Stimulated activated CD8-positive, alpha-beta memory T cell treated with anti-CD3 and anti-CD28 coated beads, Interleukin-7, amount 100 ng/mL, for 1 hour (primary cell): ENCODE measurements at places on chromosomes 4 and X.

GRCh38 chr4:47954245-47954644 lies 39.9 kb upstream of the NFXL1 start:
- DNase-seq: no peak

DNA sequence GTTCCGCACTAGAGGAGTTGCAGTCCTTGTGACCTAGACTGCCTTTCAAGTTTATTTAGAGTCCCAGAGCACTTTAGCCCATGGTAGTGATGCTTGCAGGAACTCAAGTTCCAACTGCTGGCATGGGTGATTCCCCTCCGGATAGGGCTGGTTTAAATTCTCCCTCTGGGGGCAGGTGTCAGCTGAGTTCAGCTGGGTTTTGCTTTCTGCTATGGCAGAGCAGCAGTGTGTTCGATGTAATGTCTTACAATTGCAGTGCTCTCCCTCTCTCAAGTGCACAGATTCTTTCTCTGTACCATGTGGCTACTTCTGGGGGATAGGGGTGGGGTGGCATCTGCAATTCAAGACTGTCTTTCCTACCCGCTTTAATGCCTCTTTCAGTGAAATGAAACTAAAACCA lies 164.8 kb upstream of the ZIC3 start:
- DNase-seq: no peak

GRCh38 chr4:13887010-13887409 lies 259.5 kb upstream of the BOD1L1 start:
- no peak for DNase-seq

GRCh38 chr4:18075823-18076433 lies 54.4 kb upstream of the LCORL start:
- DNase-seq: no peak

- DNase-seq: no peak
Observed at GRCh38 chr4:114857831-114858230, 255.6 kb downstream of the NDST4 start.

GRCh38 chr4:74370912-74371311 lies 6.0 kb downstream of the EREG start:
- DNase-seq: no peak

- no peak for DNase-seq
Observed at GRCh38 chr4:88938138-88938537, 118.8 kb downstream of the FAM13A start.

DNA sequence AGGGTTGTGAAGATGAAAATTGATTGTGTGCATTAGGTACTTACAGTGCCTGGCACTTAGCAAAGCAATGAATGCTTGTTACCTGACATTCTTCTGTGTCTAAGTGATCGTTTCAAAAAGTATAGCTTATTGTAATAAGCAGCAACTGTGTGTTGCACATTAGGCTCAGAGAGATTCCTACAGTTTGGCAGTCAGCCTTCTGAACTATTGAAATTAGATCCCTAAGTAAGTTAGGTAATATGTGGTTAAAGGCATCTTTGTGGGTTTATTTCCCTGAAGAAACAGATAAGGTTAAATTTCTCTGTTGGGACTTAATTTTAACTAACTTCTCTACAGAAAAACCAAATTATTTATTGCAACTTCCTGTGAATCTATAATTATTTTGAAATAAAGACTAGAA lies 93.4 kb downstream of the REPS2 start:
- no peak for DNase-seq

DNA sequence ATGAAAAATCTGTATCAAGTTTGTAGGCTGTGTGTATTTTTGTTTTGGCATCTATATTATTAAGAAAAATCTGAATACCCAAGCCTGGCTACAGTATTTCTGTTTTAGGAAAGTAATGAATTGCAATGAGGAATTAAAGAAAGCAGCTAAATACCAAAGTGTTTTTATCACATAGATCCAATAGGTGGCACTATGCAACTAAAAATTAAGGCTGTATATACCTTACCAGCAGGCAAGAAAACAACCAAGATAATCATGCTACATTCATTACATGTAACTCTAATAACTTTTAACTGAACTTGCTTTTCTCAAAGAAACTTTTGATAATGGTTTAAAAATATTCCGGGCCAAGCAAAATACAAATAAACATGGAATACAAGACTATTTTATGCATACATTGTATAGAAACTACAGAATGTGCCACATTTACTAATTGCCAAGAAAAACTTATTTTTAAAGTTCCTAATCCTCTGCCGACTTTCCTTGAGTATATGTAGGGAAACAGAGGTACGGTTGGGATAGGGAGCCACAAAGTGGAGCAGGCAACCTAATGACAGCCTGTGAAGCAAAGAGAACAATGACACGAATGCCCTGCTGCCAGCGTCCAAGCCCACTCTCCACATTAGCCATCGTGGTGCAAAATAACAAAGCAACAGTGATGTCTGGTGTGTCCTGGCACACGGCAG lies 63.7 kb downstream of the SEC24D start:
- no peak for DNase-seq

GRCh38 chr4:82044141-82044993 lies 329.4 kb downstream of the HNRNPD start:
- DNase-seq: no peak

DNA sequence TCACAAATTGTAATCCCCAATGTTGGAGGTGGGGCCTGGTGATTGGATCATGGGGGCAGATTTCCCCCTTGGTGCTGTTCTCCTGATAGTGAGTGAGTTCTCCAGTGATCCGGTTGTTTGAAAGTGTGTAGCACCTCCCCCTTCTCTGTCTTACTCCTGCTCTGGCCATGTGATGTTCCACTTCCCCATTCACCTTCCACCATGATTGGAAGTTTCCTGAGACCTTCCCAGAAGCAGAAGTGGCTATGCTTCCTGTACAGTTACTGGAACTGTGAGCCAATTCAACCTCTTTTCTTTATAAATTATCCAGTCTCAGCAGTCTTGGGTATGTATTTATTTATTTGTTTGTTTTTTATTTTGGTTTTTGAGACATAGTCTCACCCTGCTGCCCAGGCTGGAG lies 143.2 kb downstream of the CPE start:
- DNase-seq: no peak

- no peak for DNase-seq
Observed at GRCh38 chr4:98653890-98654867, 4.2 kb downstream of the TSPAN5 start.

DNA sequence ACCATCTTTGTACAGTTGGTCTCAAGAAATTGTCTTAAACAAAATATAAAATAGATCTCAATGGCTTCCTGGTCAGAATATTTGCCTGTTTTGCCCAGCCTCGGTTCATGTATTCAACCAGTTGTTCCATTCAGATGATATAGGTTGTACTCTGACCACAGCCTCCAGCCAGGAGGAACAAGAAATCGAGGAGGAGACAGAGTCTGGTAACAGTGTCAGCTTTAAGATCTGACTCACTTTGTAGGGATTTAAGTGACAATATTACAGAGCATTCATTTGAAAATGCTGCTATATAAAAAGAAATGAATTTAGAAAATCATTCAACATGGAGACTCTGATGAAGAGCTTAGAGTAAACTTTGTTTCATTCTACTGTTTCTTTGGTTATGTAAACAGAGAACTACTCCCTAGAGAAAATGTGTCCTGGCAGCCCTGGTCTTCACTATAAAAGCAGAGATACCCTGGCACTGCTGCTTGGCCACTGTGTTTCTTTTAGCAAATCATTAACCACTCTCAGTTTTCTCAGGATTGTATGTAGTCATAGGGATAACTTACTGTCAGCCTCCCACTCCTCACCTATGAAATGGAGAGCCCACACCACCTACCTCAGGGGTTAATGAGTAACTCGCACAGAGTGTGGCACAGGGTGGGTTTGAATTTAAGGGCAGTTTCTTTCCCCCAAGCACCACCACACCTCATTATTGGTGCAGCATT lies 53.5 kb downstream of the PAGE2 start:
- no peak for DNase-seq

DNA sequence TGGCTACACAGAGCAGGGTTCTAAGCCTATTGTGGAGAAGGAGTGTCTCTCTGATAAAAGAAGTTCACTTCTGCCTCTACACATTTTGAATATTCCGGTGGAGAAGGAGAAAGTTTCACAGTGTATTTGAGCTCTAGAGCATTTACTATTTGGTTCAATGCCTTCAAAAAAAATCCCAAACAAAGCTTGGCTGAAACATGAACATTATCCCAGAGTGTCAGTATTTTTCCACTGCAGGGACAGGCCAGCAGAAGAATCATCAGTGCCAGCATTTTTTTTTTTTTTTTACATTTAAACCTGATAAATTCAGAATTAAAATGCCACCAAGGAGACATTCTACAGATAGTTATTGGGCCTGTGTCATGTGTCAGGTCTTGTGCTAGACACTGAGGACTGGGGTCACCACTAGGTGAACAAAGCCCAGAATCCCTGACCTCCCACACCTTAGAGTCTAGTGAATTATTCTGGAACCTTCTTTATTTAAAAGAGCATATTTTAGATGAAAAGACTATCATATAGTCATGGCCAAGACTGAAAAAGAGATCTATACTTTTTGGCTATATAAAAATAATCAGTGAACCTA lies 48.0 kb upstream of the NAP1L5 start:
- no peak for DNase-seq

DNA sequence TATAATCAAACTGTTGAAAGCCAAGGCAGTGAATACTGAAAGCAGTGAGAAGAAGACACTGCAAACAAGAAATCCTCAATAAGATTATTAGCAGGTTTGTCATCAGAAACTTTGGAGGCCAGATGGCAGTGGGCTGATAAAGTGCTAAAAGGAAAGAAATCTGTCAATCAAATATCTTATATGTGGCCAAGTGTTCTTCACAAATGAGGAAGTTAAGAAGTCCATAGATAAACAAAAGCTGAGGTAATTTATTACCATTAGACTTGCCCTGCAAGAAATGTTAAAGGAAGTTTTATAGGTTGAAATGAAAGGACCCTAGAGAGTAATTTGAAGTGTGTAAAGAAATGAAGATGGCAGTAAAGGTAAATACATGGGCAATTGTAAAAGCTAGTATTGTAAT lies 586.6 kb downstream of the RAPGEF2 start:
- no peak for DNase-seq

- no peak for DNase-seq
Observed at GRCh38 chrX:11426712-11427452, 133.7 kb downstream of the AMELX start.

DNA sequence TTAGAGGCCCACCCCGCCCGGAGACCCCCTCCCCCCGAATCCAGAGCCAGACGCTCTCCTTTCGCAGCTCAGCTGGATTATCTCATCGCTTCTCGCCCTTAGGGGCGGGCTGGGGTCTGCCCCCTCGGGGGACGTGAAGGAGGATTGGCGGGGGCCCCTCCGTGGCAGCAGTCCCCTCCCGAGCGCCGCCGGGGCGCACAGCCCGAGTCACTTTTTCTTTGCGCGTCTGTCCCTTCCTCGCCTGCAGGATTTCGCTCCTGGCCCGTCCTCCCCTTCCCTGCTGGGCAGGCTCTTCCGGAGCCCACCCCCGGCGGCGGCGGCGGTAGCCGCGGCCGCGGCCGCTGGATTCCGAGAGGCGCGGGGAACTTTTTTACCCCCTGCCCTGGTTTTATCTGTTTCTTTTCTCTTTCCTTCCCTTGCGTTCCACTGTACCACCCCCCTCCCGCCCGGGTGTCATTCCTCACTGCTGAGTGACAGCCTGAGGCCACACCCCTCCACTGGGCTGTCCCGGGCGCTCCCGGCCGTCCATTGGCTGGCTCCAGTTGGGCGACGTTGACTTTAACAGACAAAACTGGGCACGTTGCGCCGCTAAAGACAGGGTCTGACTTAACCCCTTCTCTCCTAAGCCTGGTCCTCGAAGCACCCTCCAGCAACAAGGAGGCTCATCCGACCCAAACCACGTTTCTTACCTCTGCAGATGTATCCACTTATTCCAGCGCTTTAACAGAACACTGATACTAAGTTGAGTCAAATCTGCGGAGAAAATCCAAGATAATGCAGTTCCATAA lies 492 bp upstream of the NKX3-2 start:
- no peak for DNase-seq
